ENCODE measurements at places on chromosomes 7 and 10.
A peak's percentile ranks its signal among the peaks of the same experiment; 100 is the strongest.

GRCh38 chr10:122050811-122051210, 61.8 kb downstream of the TACC2 start:
- DNase-seq = no peak

DNA sequence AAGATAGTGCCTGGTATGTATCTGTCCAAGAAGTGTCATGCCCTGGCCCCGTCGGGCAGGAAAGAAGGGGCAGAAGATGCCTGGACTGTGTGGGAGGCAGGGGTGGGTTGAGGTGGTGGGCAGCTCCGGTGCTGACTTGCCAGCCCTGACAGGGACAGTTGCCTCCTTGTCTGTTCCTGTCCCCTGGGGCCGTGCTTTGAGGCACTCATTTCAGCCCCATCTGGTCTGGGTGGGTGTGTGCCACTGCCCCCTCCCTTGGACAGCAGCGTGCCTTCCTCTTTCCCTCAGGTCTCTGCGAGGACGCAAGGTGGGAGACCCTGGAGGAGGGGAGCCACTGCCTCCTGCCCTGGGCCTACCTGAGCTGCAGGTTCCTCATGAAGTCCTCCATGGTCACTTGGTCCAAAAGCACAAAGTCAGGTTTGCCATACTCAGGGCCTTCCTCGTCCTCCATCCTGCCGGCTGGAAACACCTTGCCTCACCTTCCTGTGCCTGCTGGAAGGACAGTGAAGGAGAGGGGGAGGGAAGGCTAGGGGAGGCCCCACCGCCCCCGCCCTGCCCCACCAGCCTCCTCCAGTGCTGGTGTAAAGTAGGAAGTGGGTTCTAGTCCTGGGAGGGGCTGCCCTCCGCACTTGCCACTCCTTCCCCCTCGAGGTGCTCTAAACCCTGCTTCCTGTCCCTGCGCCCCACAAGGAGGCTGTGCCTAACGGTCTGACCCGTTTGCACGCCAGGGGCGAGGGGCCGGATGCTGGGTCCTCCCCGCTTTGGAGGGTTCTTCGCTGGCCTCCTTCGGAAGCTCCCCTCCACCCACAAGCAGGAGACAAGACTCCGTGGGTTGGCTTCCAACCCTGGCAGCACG, at the start of gene MYO1G:
Gene MYO1G (minus strand): TSS at position 505 of the 856 bp plus-strand sequence. CDS start 54 bp downstream, at position 451.
- no peak for DNase-seq

GRCh38 chr7:16710651-16711050, 42.9 kb upstream of the TSPAN13 start:
- no peak for DNase-seq

- DNase-seq = no peak
Observed at GRCh38 chr7:98215561-98216495, 4.6 kb downstream of the BHLHA15 start.

DNA sequence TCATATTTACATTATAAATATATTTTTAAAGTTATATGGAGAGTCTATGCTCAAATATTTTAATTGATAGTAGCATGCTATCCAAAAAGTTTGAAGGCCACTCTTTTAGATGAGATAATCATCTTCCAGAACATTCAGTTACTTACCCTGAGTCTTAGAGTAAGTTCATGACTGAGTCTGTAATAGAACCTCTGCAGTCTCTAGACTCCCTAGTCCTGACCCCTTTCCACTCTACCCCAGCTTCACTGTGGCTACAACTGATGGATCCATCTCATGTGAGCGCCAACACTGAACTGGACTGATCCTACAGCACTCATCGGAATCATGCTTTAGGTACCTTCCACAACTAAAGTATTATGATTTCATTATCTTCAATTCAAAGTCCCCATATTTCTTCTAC, 10.1 kb downstream of the HACD1 start:
- DNase-seq = no peak

GRCh38 chr7:78071491-78072200, 273.1 kb downstream of the PHTF2 start:
- no peak for DNase-seq

GRCh38 chr7:128904381-128905197, 5.9 kb downstream of the KCP start:
- DNase-seq = peak; percentile 50

DNA sequence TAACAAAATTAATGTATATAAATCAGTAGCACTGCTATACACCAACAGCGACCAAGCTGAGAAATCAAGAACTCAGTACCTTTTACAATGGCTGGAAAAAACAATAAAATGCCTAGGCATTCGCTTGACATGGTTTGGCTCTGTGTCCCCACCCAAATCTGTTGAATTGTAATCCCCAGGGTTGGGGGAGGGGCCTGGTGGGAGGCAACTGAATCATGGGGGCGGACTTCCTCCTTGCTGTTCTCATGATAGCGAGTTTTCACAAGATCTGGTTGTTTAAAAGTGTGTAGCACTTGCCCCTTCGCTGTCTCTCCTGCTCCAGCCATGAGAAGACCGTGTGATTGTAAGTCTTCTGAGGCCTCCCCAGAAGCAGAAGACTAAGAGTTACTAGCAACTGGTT, 8.6 kb downstream of the ZNF786 start:
- no peak for DNase-seq

- no peak for DNase-seq
Observed at GRCh38 chr10:17231788-17232187, 3.7 kb downstream of the VIM start.

- DNase-seq = no peak
Observed at GRCh38 chr7:149254181-149254858, 7.7 kb upstream of the ZNF783 start.

GRCh38 chr7:125256446-125256845, 326.8 kb upstream of the POT1 start:
- peak; percentile 68 for DNase-seq

DNA sequence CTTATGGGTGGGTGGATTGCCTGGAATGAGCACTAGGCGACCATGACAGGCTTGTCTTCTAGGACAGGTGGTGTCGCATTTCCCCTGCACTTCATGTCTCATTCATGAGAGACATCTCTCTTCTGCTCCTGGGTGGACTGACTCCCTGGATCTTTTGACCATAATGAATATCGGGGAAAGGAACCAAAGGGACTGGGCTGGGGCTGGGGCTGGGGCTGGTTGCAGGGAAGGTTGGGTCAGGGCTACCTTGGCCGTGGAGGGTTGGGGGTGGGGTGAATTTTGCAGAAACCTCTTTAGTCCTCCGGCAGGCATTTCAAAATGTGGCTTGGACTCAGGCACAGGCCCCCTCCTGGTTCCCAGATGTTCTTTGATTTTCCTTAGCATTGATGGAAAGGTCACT, 319.2 kb downstream of the ZNF716 start:
- no peak for DNase-seq

DNA sequence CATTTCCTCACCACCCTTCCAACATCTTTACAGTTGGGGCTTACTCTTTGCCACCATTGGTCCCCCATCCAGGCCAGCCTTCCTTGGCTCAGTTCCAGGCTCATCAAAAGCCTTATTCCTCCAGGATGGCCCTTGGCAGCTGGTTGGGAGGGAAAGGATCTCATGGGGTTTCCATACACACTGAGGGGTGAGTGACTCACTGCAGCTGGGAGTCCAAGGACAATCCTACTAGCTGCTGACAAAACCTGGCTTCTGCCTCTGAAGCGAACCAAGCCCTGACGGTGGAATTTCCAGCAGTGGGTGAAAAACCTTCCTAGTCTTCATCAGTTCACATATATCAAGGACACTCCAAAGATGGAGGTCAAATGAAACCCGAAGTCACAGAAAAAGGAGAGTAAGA, 22.9 kb downstream of the CRHR2 start:
- no peak for DNase-seq

DNA sequence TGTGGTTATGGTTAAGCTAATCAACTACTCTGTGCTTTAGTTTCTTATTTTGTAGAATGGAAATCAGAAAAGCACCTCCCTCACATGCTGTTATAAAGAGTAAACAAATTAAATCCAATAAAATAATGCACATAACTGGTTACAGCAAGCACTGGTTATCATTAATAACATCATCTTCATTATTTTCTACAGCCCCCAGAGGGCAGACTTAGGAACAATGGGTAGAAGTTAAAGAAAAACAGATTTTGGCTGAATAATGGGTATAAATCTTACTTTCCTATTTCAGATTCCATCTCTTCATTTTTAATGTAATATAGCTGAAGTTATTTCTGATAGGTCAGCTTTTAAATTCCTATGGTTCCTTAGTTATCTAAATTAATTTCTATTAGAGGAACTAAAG, 126.5 kb downstream of the DOCK4 start:
- no peak for DNase-seq

GRCh38 chr7:1812509-1813393, 142.7 kb downstream of the ELFN1 start:
- DNase-seq = peak; percentile 0

GRCh38 chr10:119162452-119163092, 2.9 kb downstream of the SFXN4 start:
- no peak for DNase-seq

DNA sequence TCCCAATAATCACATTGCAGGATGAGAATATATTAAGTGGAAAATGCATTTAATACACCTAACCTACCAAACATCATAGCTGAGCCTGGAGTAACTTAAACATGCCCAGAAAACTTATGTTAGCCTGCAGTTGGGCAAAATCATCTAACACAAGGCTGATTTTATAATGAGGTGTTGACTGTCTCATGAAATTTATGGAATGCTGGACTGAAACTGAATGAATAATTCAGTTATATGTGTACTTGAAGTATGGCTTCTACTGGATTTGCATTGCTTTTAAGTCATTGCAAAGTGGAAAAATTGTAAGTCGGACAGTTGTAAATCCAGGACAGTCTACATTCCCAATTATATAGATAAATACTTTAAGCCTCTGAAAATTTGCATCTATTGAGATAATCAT, 5.4 kb downstream of the SFTPA1 start:
- DNase-seq = no peak

GRCh38 chr7:79453266-79453557, 255 bp downstream of the MAGI2 start:
- DNase-seq = no peak

DNA sequence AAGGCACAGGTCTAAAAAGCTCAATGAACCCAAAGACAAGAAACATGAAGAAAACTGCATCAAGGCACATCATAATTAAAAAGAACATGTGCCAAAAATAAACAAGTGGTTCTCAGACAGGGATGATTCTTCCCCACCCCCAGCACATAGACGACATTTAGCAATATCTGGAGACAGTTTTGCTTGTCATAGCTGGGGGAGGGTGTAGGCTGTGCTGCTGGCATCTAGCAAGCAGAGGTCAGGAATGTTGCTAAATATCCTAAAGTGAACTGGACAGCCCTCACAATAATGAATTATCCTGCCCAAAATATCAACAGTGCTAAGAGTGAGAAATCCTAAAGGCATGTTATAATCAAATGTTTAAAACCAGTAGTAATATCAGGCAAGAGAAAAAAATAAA, 122.6 kb downstream of the MICU1 start:
- DNase-seq = no peak

GRCh38 chr10:13115832-13116803, 16.2 kb downstream of the OPTN start:
- DNase-seq = no peak

GRCh38 chr10:129879655-129880054, 84.4 kb downstream of the EBF3 start:
- DNase-seq = no peak

DNA sequence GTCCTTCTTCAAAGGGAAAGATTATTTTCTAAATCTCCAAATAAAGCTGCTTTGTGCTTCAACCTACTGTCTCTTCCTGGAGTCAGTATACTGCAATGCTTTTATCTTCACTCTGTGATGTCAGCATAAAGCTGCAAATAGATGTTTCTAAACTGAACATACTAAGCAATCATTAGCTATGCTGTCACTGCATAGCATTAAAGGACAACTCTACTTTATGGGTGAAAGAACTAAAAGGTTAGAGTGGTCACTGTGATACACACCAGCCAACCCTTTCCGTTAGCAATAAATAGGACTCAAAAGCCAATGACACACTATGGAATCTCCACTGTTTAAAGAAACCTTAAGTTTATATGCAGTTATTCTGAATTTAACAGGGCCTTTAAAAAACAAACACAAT, 1.8 kb downstream of the CCDC186 start:
- DNase-seq = peak; percentile 13
